ENCODE measurements at places on chromosomes 6 and 20.

DNA sequence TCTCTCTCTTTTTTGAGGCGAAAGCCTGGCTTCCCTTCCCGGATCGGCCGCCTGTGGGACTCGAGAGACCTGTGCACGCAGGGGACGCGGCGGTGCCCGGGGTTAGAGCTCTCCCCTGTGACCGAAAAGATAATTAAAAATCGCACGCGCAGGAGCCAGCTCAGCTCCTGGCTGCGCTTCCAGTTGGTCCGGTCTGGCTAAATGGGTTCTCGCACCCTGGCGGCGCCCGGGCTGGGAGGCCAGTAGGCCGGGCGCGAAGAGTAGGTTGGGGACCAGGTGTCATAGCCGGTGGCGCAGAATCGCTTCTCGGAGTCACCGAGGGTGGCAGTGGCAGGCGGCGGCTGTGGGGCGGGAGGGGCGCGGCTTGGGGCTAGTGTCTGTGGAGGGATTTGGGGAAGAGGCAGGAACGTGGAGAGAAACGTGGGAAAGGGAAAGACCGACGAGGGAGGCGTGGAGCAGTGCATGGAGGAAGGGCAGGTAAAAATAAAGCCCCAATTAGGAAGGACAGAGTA is 41.9 kb upstream of the SUPT3H start:
- DNase-seq = peak; percentile 63

DNA sequence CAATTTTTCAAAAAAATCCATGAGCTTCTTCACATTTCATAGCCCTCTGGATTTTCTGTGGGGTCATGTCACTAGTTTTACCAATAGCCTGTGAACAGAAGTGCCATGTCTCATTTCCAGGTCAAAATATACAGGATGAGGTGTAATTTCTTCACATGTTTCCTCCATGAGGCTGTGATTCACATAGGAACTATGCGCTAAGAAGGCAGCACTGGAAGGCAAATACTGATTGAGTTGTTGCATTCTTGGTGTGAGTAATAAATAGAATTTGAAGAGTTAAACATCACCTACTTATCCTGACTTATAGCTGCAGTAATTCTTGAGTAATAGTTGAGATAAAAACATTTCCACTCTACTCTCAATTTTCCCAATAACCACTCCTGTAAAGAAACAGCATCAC is 442.3 kb downstream of the HAO1 start:
- DNase-seq = peak; percentile 93

GRCh38 chr20:18466574-18466893 is 296 bp downstream of the DZANK1 start:
- no peak for DNase-seq

GRCh38 chr20:1209447-1210387 is 6.5 kb downstream of the C20orf202 start:
- DNase-seq = no peak
